ENCODE measurements at places on chromosomes 2 and 18.
A peak's percentile ranks its signal among the peaks of the same experiment; 100 is the strongest.

- DNase-seq: no peak
These were observed 10.5 kb upstream of the NEUROD1 start for GRCh38 chr2:181690860-181691259.

DNA sequence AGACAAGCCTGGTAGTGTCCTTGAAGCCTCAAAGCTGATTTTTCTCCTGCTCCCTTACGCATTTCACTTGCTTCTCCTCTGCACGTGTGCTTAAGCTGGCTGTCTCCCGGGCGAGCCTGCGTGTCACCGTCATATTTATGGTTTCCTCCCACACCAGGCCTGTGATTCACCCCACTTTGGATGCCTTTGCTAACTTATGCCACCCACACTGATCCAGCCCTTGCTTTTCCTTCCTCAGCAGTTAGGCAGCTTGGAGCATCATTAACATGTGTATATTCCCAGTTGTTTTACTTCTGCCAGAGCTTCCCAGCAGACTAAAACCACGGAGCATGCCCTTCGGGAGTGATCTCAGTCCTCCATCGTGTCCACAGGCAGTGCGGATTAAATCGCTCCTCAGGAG lies 2.2 kb downstream of the ST3GAL5 start:
- no peak for DNase-seq

DNA sequence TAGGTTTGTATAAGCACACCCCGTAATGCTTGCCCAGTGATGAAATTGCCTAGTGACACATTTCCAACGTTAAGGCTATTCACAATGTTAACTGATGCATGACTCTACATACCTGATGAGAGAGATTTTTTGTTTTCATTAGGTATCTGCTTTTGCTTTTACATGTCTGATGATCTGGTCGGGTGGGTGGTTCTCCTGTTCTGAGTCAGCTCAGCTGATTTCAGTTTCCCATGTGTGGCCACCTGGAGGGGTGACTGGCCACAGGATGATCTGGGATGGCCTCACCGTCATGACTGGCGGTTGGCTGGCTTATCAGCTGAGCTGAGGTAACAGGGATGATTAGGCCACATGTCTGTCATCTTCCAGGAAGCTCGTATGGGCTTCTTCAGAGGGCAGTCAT lies 33.8 kb upstream of the ACYP2 start:
- no peak for DNase-seq

DNA sequence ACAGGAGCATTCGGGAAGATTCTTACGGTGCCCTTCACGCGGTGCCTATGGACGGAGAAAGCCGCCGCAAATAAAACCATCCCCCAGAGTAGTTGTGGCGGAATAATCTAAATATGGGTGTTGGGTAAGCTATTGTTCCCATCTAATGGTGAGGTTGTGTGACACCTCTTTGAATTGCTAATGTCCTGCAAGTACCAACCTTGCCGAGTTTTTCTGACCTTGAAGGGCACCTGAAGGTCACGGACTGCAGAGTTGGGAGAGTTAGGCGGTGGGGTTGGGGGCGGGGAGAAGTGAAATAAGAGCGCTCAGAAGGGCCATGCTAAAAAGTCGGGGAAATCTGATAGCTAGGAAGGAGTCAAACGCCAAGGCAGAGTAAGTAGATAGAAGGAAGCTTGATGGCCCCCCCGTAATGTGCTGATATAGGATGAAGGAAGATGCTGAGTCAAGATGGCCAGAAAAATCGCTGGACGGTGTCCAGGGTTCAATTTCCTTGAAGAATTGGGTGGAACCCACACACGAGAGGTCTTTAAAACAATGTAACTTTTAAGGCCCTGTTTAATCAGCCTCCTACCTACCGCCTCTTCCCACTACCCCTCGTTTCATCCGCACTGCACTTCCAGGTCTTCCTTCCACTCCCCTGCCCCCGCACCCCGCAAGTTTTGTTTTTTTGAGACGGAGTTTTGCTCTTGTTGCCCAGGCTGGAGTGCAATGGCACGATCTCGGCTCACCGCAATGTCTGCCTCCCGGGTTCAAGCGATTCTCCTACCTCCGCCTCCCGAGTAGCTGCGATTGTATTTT lies 600 bp downstream of the KATNAL2 start:
- no peak for DNase-seq

DNA sequence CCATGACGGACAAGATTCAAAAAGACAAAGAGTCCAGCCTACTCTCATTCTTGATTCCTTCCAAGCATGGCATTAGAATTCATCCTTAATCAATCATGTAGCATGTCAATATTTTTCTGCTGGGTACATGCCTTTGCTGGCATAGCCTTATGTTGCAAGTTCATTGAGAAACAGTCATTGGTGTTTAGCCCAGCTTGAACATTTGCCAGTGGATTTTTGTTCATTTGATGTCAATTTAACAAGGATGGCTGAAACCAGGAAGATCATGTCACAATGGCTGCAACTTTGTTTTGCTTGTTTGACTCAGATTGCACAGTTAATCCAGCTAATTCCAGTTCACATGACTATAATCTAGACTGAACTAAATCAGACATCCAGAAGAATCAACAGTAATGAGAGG lies 1132.2 kb downstream of the LRP1B start:
- DNase-seq: no peak

- DNase-seq: no peak
These were observed 221.8 kb downstream of the STK39 start for GRCh38 chr2:168025487-168026202.

- peak; percentile 23 for DNase-seq
These were observed 66.8 kb upstream of the ASAP2 start for GRCh38 chr2:9139491-9140443.

GRCh38 chr2:48587560-48587959 lies 30.1 kb upstream of the GTF2A1L start:
- DNase-seq: no peak

DNA sequence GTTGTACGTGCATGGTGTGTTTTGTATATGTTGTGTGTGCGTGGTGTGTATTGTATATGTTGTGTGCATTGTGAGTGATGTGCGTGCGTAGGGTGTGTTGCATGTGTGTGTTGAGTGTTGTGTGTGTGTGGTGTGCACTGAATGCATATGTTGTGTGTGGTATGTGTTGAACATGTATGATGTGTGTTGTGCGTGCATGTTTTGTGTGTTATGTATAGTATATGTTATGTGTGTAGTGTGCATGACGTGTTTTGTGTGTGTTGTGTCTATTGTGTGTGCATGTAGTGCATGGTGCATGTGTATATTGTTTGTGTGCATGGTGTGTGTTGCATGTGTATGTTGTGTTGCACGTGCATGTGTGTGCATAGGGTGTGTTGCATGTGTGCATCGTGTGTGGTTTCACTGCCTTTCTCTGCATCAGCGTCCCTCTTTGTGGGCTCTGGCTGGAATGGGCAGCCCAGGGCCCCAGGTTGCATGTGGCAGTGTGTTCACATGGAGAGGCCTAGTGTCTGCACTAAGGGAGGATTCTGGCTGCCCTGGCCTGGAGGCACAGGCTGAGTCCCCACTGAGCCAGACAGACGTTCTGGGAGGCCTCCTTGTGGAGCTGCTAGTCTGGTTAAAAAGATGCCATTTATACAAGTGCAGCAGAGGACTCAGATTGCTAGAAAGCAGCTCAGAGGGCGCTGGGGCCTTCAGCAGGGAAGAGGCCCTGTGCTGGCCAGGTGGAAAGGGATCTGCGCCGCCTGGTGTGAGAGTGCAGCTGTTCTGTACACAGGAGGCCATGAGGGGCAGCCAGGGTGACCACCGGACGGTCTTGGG lies 107.2 kb downstream of the FAM168B start:
- no peak for DNase-seq

GRCh38 chr2:240806459-240806858 lies 13.6 kb downstream of the KIF1A start:
- DNase-seq: no peak

GRCh38 chr2:241820625-241821384 lies 11.8 kb downstream of the NEU4 start:
- no peak for DNase-seq

GRCh38 chr2:183359867-183360266 lies 235.6 kb downstream of the NUP35 start:
- no peak for DNase-seq

- DNase-seq: no peak
These were observed 2.9 kb downstream of the ALPI start for GRCh38 chr2:232458661-232459418.

DNA sequence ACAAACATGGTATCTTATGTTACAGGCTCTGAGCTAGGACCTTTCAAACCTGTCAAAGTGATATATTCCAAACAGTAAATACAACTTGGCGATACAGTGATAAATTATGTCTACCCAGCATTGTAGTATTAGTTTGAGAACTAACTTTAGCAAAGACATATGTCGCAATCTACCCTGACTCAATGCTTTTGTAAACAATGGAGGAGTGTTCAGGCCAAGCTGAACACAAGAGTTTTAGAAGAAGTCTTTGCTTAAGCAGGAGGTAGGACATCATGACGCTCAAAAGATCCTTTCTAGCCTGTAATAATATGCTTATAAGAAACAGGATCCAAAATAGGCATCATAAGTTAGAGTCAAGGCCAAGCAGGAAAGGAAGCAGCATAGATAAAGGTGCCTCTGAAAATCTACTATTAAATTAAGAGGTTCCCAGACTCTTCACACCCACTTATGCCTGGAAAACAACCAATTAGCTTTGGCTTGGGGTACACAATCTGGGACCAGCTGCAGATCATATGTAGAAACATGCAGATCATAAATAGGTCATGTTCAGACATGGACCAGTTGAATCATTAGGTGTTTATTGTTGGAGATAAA lies 132.5 kb downstream of the CSRNP3 start:
- no peak for DNase-seq

- DNase-seq: no peak
These were observed 177.7 kb upstream of the ZC3H15 start for GRCh38 chr2:186308347-186308746.

GRCh38 chr2:221169724-221170123 lies 402.4 kb downstream of the EPHA4 start:
- DNase-seq: no peak

GRCh38 chr2:86649119-86649947 lies 25.7 kb upstream of the RNF103 start:
- no peak for DNase-seq

- DNase-seq: no peak
These were observed 325.0 kb downstream of the ARL6IP6 start for GRCh38 chr2:153043385-153043784.

DNA sequence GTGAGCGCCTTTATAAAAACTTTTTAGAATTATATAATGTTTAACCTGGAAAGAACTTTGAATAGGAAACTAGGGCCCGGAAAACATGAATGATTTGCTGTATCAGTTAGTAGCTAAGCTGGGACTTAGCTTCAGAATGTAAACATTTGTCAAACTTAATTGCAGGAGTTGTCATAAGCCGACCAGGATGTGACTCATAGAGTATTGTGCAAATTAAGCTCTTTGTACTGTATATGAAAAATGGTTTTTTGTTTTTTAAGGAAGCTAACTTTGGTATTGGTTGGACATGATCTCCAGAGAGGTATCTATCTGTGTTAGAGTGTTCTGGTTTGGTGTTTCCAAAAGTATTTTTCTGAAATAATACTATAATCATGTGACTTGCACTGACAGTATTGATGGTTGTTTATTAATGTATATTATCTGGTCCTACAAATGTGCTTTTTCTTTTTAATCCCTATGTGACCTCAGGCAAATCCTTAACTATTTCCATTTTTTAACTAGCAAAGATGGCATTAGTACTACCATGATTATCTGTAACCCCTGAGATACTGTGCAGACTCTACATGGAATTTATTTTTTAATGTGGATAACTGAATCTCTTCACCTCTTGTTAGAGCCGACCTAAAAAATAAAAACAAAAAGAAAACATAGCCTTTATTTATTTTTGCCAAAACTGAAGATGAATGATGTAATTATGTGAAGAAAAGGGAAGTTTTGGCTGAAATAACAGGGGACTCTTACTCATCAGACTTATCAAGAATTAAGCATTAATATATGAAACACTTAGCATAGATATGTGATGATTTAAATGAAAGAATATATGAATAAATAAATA lies 11.7 kb downstream of the YIPF4 start:
- no peak for DNase-seq

DNA sequence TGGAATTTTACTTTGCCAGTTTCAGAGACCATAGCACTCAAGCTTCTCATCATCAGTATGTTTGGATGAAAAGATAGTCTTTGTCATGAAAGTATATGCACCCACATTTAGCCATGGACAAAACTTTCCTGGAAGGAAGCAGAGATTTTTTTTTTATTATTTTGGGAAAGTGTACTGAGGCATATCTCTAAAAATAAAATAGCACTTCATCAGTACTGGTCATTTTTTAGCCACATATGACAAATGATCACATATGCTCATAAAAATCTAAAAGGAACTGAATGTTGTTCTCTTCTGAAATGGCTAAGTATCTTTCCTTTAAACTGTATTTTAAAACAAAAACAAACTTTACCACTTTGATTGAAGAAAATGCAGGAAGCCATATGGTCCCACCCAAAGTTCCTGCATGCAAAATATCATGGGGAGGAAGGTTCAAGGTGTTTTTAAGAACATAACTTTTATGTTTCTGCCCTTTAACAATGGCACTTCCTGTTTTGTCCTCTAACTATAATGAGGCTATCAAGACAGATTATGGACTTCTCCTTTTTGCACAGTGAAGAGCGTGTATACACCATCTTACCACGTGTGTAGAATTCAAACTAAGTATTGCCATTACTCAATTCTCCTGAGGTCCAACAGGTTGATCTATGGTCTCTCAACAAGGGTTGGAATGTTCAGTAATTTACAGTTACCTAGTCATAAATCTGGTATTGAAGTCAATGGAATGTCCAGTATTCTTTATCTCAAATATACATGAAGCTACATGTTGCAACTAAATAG lies 77.1 kb upstream of the SLC39A10 start:
- no peak for DNase-seq

GRCh38 chr2:88261725-88262124 lies 91.6 kb downstream of the THNSL2 start:
- no peak for DNase-seq

GRCh38 chr2:62550461-62550860 lies 44.5 kb upstream of the TMEM17 start:
- no peak for DNase-seq

DNA sequence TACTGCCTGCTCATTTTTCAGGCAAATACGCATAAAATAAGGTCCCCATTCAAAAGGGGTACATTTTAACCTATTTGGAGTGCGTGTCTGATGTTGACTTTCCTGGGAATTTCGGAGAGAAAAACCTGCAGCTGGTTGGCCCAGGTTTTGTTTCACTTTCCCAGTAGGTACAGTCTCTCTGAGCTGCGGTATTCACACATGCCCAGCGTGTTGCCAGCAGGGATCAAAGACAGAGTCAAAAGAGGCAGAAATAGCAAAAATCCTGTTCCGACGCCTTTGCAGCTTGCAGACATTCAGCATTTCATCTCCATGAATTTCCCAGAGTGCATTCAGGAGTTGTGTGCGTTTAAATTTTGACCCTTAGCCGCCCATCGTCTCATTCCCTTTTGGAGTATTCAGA lies 855.4 kb upstream of the CELF4 start:
- no peak for DNase-seq

GRCh38 chr2:172093416-172094293 lies 8.3 kb downstream of the DLX1 start:
- no peak for DNase-seq

GRCh38 chr2:28425464-28425835 lies 32.8 kb downstream of the FOSL2 start:
- DNase-seq: no peak

GRCh38 chr2:27902098-27902497 lies 11.6 kb downstream of the BABAM2 start:
- DNase-seq: no peak
